Right lung (tissue), 10 donors: ENCODE measurements at places on chromosomes 7 and 10. TPM values are rescaled to one million over a fixed set of nuclear protein-coding genes. Genes with fewer than 3 reads are reported as not detected.

GRCh38 chr10:123559066-123559822 lies 106.9 kb upstream of the GPR26 start:
- peak; percentile 63 for DNase-seq

The HHEX gene
- 23.9 TPM for polyA plus RNA-seq

DNA sequence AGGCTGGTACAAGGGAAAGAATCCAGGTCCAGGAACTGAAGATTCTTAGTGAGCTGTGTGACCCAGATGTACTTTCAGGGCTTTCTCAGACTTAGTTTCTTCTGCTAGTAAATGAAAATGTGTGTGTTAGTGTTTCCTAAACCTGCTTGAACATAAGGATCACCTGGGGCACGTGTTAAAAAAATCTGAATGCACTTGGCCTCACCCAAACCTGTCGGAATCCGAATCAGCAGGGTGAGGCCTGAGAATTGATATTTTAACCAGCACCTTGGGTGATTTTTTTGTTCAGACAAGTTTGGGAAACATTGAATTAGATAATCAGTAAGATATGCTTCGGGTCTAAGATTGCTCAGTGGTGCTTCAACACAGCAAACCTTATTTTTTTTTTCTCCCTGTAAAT lies 59.7 kb downstream of the ZNF365 start:
- no peak for DNase-seq

GRCh38 chr7:106124186-106124585 lies 12.1 kb upstream of the SYPL1 start:
- DNase-seq = no peak

DNA sequence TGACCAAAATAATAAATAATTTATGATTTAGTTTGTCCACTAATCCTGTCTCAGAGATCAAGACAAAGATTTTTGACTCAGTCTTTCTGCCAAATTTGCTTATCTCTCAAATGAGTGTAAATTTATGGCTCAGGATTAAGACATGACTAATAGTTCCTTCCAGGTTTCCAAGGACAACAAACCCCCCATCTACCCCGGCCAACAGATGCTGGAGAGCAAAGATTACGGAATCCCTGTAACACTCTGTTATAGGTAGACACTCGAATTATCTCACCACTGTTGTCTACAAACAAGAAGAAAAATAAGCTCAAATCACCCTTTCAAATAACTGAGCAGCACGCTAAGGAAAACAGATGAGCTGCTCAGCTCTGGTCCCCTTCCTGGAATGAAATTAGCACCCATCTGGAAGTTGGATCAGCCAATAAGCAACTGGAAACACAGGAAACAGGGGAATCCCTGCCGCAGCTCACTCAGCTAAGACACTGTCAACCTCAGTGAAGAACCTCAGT lies 56.8 kb upstream of the SVIL start:
- no peak for DNase-seq
